ENCODE measurements at places on chromosomes 12 and 14.

DNA sequence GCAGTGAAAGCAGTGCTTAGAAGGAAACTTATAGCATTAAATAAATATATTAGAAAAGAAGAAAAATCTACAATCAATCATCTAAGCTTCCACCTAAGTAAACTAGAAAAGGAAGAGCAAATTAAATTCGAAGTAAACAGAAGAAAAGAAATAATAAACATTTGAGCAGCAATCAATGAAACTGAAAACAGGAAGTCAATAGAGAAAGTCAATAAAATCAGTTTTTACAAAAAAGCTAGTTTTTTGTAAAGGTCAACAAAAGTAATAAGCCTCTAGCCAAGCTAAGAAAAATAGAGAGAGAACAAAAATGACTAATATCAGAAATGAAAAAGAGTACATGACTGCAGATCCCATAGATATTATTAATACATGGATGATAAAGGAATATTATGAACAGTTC, 34.2 kb upstream of the KTN1 start:
- H3K36me3 ChIP-seq: no peaks in the 10 kb centered on the region
- H3K27me3 ChIP-seq: no peaks in the 10 kb centered on the region
- H3K4me3 ChIP-seq: no peak overlapping the region
- no peaks in the 10 kb centered on the region for H3K4me1 ChIP-seq

GRCh38 chr14:90088176-90088575, 26.4 kb downstream of the KCNK13 start:
- H3K27ac ChIP-seq: no peak overlapping the region
- no peaks in the 10 kb centered on the region for H3K36me3 ChIP-seq
- H3K4me1 ChIP-seq: peaks cover 46% of the 10 kb centered on the region
- DNase-seq: no peak

- H3K27ac ChIP-seq: no peak overlapping the region
- H3K27me3 ChIP-seq: no peaks in the 10 kb centered on the region
- no peaks in the 10 kb centered on the region for H3K4me1 ChIP-seq
Observed at GRCh38 chr12:64243809-64244208, 21.7 kb upstream of the KICS2 start.

DNA sequence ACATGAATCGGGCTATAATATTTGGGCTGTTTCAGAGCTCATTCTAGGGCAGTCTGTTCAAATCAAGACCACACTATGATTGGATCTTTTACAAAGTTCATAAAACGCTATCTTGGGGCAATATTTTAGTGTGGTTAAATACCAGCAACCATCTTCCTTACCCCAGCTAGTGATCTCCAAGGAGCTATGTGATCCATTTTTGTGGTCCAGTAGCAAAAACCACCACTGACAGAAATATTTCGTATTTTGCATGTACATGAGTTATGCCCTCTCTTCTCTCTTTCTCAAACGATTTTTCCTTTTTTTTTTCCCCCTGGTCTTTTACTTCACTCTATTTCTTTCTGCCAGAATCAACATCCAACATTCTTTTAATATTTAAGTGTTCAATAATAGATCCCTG, 280.6 kb upstream of the KITLG start:
- H3K27ac ChIP-seq: no peak overlapping the region
- no peaks in the 10 kb centered on the region for H3K36me3 ChIP-seq
- H3K27me3 ChIP-seq: no peaks in the 10 kb centered on the region
- no peak for DNase-seq
- no peak overlapping the region for H3K4me3 ChIP-seq
- no peaks in the 10 kb centered on the region for H3K4me1 ChIP-seq

GRCh38 chr12:43338848-43339526, 213.0 kb downstream of the ADAMTS20 start:
- H3K4me1 ChIP-seq: peaks cover 4% of the 10 kb centered on the region
- no peak for DNase-seq
- H3K27ac ChIP-seq: no peak overlapping the region
- H3K27me3 ChIP-seq: no peaks in the 10 kb centered on the region

DNA sequence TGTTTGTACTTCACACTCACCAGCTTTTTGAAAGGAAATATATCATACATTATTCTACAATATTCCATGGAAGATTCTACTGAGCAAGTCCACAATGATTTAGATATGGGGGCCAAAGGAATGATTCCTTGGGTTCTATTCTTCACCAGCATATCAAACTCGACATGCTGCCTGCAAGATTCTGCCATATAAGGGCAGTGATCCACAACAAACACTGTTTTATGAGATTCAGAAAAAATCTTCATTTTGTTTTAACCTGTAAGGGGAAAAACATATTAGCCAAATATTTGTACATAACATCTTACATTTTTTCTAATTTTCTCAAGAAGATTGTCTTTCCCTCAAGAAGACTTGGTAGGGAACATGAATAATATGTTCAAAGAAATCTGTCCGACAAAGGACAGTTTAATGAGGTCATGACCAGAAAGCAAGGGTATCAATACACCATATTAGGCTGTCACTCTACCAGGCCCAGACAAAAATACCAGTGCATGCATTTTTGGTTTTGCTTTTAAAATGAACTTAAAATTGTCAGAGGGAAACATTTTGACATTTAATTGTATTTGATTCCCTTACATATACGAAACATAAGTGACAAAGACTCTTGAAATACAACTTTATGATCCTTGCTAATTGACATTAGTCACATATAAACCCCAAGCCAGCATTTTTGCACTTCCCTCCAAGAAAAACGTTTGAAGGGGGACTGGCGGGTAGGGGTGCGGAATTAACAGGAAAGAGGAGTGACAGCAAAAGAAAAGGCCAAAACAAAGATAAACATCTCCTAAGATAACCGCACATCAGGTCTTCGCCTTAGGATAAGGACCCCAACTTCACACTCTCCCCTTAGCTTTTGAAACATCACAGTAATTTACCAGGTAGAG, 980 bp downstream of the INTS13 start:
- H3K4me1 ChIP-seq: peaks cover 28% of the 10 kb centered on the region
- H3K4me3 ChIP-seq: no peak overlapping the region
- H3K36me3 ChIP-seq: no peaks in the 10 kb centered on the region
- no peaks in the 10 kb centered on the region for H3K27me3 ChIP-seq

- no peaks in the 10 kb centered on the region for H3K27me3 ChIP-seq
- DNase-seq: peak; percentile 86
- no peaks in the 10 kb centered on the region for H3K36me3 ChIP-seq
- peaks cover 12% of the 10 kb centered on the region for H3K4me1 ChIP-seq
Observed at GRCh38 chr14:75295491-75296345, 17.1 kb downstream of the FOS start.

DNA sequence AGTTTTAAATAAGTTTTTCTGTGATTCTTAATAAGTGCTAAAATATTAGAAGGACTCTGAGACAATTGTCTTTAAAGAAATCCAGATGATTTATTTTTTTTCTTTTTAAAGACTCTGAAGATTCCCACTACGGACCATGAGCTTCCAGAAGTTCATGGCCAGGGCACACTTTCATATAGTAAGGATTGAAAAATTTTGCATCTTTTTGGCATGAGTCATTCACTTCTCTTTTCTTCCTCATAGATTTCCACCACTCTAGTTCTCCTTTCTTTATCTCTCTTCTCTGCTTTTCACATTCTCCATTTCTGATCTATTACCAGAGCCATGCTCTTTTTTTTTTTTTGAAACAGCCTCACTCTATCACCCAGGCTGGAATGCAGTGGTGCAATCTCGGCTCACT, 385.8 kb downstream of the FLRT2 start:
- H3K36me3 ChIP-seq: no peaks in the 10 kb centered on the region
- DNase-seq: no peak
- H3K4me3 ChIP-seq: no peak overlapping the region
- no peaks in the 10 kb centered on the region for H3K4me1 ChIP-seq

GRCh38 chr12:52906191-52906601, 1.3 kb upstream of the KRT8 start:
- H3K4me1 ChIP-seq: peaks cover 47% of the 10 kb centered on the region
- DNase-seq: no peak
- no peak overlapping the region for H3K4me3 ChIP-seq
- no peaks in the 10 kb centered on the region for H3K27me3 ChIP-seq

- no peaks in the 10 kb centered on the region for H3K27me3 ChIP-seq
- H3K36me3 ChIP-seq: no peaks in the 10 kb centered on the region
- peaks cover 4% of the 10 kb centered on the region for H3K4me1 ChIP-seq
- H3K27ac ChIP-seq: no peak overlapping the region
- no peak overlapping the region for H3K4me3 ChIP-seq
Observed at GRCh38 chr12:4119157-4119761, 154.3 kb upstream of the CCND2 start.
